ENCODE measurements at places on chromosomes 7 and 10. TPM values are rescaled to one million over a fixed set of nuclear protein-coding genes. Genes with fewer than 3 reads are reported as not detected.

- DNase-seq: no peak
Observed at GRCh38 chr10:13062803-13063202, 37.2 kb upstream of the OPTN start.

The FZD8 gene
- total RNA-seq: 0.74 TPM

- DNase-seq: peak; percentile 40
Observed at GRCh38 chr7:117683430-117684175, 189.6 kb downstream of the CTTNBP2 start.

GRCh38 chr7:55005241-55005851, 13.5 kb upstream of the EGFR start:
- no peak for DNase-seq

- no peak for DNase-seq
Observed at GRCh38 chr7:130865408-130866236, 131.6 kb upstream of the KLF14 start.

DNA sequence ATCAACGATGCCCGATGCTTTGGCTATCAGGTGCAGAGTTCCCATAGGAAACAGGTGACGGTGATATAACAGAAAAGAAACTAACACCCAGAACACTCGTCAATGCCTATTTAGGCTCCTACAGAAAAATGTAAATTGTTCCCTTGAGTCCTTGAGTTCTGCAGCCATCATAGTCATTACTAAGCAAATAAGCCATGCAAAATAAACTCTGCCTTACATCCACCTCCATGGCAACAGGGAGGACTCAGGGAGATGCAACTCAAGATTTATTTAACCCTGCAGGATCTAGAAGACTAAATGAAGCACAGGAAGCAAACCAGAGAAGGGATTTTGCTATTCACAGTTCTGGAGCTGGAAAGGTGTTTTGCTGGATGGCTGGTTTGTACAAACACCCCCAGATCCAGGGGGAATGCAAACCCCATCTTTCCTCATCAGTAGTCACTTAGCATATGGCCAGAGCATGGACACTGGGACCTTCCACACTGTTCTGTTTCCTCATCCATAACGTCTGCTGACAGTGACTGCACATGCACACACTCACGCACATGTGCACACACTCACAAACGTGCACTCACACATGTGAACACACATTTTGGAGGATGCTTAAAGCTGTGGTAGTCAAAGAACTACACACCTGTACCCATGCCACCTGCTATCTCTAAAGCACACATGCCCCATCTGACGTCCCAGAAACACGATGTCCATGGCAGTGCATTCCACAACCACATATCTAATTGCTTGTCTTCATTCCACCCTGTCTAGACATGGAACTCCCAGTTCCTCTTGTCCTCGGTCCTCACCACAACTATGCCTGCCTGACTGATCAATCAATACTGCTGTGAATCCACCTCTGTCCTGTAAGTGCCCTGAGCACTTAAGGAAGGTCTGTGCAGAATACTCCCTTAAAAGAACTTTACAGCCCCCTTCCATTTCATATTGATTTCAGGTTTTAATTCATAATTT, 178.2 kb downstream of the COBL start:
- no peak for DNase-seq

The MPP7 gene
- 8.3 TPM for total RNA-seq

- no peak for DNase-seq
Observed at GRCh38 chr7:92698237-92698841, 108.1 kb upstream of the FAM133B start.

The LBX1 gene
- total RNA-seq: 2.0 TPM

The FAM24B gene
- total RNA-seq: not detected

DNA sequence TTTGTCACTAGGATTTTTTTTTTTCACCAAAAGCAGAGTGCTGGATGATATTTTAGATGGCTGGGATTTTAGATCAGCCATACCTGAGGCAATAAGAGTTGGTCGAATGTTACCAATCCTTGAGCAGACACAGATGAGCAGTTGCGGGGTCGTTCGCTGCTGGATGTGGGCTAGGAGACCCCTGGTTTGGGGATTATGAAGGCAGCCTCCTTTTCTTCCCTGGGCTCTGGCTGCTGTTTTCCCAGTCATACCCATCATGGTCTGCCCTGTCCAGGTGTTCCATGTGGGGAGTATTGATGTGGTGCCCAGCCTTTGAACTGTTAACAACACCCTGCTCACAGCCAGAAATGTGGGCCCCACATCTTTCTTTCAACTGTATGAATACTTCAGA, 5.0 kb downstream of the PTPRE start:
- DNase-seq: no peak

DNA sequence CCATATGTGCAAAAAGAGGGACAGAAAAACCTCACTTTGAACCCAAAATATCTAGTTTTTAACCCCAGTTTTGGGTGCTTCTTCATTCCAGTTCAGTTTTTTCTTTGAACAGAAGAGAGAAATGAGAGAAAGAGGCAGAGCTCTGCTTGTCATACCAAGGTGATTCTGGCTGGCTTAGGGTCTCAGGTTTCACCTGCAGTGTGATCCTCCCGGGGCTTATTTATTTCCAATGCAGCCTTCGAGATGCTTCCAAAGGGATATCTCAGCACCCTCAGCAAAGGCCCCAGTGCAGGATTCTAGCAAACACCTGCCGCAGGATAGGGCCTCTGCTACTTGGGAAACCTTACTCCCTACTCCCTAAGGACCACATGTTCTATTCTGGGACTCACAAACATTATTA, 131.3 kb downstream of the WDR11 start:
- DNase-seq: no peak

GRCh38 chr7:48637382-48637781, 287.0 kb upstream of the CDC14C start:
- peak; percentile 5 for DNase-seq

DNA sequence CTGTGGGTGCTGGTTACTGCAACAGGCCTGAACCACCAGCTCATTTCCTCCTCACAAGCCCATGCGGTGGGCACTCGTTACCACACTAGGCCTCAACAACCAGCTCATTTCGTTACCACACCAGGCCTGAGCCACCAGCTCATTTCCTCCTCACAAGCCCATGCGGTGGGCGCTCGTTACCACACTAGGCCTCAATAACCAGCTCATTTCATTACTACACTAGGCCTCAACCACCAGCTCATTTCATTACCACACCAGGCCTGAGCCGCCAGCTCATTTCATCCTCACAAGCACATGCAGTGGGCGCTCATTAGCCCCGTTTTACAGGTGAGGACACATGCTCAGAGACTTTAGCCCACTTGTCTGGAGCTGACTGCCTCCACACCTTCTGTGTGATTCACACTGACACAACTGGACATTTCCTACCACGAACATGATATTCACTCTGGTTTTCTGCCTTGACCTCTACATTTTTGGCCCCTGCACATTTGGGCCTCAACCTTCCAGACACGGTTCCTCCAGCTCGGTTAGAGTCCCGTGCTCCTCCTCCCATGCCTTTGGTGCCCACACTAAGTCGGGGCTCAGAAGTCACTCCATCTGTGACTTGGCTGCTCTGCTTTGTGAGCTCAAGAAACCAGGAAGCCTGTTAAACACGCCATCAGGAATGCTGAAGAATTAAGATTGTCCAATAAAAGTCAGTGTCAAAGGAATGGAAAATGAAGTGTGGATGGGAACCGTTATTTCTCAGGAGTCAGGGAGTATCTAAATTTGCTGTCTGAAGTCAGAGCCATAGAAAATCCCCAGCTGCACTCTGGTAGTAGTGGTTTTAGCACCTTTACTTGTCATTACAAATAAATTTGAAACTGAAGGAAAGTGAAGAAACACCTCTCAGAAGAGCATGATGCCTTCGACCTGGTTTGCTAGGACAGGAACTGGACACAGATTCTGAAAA, 55.8 kb upstream of the LANCL2 start:
- no peak for DNase-seq

The EPHB6 gene
- 3.6 TPM for total RNA-seq

The FAM25C gene
- not detected for total RNA-seq

The GLUD1 gene
- total RNA-seq: 363 TPM

The C10orf62 gene
- total RNA-seq: not detected

DNA sequence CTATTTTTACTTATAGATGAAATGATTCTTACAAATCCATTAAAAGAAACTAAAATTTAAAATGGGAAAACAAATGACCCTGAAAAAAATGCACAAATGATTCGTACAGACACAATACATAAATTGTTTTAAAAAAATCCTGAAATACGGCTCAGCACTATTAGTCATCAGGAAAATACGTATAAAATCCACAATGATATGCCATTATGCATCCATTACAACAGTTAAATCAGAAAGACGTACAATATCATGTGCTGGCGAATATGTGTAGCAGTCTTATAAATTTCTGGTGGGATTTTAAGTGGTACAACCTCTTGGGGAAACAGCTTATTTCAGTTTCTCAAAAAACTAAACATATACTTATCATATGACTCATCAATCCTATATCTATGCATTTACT, 600.1 kb upstream of the STEAP1 start:
- no peak for DNase-seq

DNA sequence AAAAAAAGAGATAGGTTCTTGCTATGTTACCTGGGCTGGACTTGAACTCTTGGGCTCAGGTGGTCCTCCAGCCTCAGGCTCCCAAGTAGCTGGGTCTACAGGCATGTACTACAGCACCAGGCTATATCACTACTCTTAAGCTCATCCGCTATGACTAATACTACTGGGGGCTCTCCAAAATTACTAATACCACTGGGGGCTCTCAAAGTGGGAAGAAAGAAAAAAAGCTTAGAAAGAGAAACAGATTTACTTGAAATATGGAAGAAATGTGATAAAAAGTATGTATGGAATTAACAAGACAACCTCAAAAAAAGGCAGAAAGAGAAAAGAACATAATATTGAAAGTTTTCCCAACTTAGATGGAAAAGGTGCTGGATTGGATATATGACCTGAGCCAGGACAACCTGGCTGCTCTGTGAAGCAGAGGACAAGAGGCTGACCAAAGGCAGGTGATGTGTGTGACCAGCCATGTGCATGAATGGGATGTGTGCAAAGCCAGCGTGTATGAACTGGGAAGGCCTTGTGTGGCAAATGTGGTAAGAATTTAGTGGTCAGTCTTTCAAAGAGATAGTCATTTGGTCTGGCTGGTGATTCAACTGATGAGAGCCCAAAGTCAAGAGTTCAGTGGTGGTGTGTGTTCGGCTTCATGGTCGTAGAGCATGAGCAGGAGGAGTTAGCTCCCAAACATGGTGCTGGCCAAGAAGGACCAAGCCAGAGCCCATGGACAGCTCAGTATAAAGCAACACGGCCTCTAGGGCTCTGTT, 232.4 kb upstream of the KLF14 start:
- no peak for DNase-seq

DNA sequence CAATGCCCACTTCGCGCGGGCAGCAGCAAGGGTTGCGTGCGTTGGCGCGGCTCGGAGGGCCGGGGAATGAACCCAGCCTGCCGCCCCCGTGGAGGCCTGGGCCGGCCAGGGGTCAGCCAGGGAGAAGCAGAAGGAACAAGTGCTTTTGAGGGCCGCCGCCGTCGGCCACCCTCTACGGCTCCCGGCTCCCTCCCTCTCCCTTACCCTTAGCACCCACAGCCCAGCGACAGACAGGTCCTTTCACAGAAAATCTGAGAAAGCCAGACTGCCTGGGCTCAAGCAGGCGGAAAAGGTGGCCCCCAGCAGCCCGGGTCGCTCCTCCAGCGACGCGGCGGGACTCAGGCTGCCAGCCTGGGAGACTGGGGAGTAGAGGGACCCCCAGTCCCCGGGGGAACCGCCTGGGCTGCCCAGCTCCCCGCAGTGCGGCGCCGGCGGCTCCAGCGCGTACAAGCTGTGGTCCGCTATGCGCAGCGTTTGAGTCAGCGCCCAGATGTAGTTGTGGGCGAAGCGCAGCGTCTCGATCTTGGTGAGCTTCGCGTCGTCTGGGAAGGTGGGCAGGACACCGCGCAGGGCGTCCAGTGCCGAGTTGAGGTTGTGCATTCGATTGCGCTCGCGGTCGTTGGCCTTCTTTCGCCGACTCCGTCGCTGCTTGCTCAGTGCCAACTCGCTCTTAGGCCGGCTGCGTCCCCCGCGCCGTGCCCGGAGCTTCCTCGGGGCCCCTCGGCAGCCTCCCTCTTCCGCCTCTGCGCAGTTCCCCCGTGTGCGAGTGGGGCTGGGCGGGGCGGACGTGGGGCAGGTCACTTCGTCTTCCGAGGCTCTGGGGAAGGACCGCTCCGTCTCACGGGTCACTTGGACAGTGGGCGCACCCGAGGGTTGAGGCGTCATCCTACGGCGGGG, 815 bp downstream of the NEUROG3 start:
- peak; percentile 17 for DNase-seq

The PAPOLB gene
- 0.94 TPM for total RNA-seq

DNA sequence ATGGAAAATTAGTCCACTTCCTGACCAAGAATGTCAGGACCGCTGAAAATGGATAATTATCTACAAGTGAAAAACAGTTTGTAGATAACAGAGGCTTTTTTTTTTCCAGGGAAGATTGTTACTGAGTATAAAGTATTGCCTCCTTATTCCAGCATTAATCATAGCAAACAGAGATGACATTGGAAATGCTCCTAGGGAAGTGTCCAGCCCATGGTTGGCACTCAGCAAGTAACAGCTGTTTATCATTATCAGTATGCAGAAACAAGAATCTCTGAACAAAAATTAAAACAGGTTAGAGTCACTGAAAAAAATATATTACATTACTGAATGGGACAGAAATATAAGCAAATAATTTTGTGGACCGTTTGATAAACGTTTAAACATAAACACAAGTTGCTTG, 14.6 kb downstream of the FGL2 start:
- DNase-seq: no peak

DNA sequence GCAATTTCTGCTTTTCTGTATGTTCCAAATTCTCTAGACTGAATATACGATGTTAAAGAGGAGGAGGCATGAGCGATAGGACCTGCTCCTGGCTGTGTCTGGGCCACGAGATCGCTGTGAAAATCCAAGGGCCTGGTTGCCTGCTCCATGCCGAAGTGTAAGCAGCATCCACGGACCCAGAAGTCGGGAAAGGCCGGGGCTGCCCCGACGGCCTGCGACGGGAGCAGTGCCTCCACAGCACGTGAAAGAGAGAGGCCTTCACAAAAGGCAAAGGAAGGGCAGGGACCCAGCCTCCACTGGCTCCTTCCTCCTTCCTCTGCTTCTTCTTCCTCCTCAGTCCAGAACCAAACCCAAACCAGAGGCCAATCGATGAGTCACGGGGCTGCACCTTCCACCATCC, 122.9 kb upstream of the MGMT start:
- DNase-seq: no peak

GRCh38 chr10:108913300-108913699, 1010.0 kb downstream of the XPNPEP1 start:
- DNase-seq: no peak

DNA sequence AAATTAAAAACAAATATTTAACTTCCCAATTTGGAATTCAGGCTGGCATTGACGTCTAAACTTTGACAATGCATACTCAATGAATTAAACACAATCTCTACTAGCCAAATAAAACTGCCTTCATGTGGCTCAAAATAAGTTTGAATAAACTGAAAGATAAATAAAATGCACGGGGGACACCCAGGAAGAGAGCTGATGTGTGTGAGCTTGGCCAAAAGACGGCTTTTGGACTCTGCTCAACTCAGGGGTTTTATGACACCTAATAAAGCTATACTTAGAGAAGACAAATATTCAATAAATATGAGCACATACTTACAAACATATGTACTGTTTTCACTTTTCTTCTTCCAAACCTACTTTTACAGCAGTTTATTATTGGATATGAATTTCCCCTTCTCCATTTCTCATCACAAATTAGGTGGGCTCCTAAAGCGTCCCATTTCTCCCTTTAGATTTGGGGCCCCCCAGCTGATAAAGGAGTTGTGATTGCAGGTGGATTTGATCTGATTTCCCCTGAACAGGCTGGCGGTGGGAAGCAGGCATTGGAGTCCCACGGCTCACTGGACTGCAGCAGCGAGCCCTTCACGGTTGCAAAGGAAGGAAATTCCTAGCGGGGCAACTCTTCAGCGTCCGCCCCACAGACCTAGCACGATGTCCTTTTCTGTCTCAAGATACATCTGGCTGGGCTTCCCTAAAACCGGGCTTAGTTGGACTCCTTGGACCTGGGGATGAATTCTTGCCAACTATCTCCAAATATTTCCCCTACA, 79.6 kb downstream of the INSIG1 start:
- no peak for DNase-seq
